ENCODE measurements at places on chromosomes 13 and 19.

GRCh38 chr19:45659096-45659729 is 8.8 kb upstream of the GIPR start:
- DNase-seq: no peak

GRCh38 chr13:73870970-73871935 is 263.0 kb downstream of the KLF12 start:
- peak; percentile 97 for DNase-seq

GRCh38 chr13:31945202-31945961 is 86.2 kb upstream of the FRY start:
- peak; percentile 60 for DNase-seq

GRCh38 chr13:42751693-42752092 is 29.7 kb upstream of the FAM216B start:
- DNase-seq: no peak

DNA sequence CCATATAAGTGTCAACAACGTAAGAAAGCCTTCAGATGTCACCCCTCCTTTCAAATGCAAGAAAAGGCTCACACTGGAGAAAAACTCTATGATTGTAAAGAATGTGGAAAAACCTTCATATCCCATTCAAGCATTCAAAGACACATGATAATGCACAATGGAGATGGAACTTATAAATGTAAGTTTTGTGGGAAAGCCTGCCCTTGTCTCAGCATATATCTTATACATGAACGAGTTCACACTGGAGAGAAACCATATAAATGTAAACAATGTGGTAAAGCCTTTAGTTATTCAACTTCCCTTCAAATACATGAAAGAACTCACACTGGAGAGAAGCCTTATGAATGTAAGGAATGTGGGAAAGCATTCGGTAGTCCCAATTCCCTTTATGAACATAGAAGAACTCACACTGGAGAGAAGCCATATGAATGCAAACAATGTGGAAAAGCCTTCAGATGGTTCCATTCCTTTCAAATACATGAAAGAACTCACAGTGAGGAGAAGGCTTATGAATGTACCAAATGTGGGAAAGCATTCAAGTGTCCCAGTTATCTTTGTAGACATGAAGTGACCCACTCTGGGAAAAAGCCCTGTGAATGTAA is 11.1 kb downstream of the ZNF844 start:
- DNase-seq: no peak
